ENCODE measurements at places on chromosomes 7 and 10.

- no peak for DNase-seq
Measured at GRCh38 chr7:70053421-70053820, 455.1 kb downstream of the AUTS2 start.

DNA sequence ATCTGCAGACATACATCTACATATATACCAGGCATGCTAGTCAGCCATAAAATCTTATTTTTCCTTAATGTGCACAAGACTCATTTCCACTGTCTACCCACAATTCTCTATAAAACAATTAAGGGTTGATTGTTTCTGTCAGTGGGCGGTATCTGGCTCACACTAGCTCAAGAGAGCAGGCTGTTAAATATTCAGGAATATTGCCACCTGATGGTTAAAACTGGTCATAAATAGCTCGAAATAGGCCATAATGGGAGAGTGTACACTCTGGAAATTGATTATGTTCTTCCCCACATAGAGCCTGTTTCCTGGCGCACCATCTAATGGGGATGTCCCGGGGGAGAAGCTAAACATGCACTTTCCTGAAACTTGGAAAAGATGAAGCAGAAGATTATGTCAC lies 620.6 kb upstream of the ANKRD30A start:
- no peak for DNase-seq

DNA sequence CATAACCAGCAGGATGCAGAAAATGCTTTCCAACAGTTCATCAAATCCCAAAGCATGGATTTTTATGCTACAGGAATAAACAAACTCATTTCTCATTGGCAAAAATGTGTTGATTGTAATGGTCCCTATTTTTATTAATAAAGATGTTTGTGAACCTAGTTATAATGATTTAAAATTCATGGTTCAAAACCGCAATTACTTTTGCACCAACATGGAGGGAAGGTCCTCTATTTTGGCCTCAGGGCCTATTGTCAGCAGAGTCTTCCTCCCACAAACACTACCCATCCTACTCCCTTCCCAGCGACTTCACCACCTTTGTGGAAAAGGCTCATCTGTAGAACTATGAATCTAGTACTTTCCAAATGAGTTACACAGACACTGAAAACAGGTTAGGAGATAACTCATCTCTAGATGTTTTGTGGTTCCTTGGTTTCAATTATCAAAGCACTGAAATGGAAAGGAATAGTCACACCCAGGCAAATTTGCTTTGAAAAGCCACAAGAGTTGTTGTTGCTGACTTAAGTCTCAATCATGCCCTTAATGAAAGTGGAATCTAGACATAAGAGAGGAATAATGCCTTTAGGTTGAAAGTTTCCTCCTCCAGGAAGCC lies 59.4 kb upstream of the FRMD4A start:
- DNase-seq, result no peak

GRCh38 chr7:2530071-2530987 lies 10.8 kb downstream of the LFNG start:
- peak; percentile 57 for DNase-seq

- peak; percentile 43 for DNase-seq
Measured at GRCh38 chr7:151039850-151040548, 8.3 kb upstream of the ASIC3 start.

DNA sequence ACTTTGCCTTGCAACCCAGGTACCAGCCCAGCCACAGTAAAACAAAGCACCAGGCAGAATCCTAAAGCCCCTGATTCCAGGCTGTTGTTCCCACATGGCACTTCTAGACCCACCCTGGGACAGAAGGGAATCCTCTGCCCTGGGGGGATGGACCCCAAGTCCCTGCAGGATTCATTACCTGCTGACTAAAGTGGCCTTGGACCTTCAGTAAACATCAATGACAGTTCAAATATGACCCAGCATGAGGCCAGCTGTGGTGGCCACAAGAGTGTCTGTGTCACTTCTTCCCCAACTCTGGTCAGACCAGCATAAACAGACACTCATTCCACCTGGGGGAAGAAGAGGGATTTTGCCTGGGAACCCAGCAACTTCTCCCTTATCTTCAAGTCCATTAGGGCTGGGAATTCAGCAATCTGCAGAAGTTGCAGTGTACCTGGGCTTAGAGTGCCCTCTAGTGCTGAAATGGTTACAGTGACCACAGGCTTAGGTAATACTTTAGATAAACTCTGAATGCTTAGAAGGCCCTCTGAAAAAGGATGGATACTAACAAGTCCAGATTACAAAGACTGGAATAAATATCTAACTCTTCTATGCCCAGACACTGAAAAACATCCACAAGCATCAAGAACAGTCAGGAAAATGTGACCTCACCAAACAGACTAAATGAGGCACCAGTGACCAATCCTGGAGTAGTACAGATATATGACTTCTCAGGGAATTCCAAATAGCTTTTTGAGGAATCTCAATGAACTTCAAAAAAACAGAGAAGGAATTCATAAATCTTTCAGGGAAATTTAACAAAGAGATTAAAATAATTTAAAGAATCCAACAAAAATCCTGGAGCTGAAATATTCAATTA lies 108.5 kb upstream of the TMEM168 start:
- DNase-seq, result peak; percentile 85

- no peak for DNase-seq
Measured at GRCh38 chr10:121510201-121510771, 88.0 kb downstream of the FGFR2 start.

All from Kasumi-1 (cell line).